Karpas-422 (cell line): ENCODE measurements at places on chromosomes 5 and 9. TPM values are rescaled to one million over a fixed set of nuclear protein-coding genes. Genes with fewer than 3 reads are reported as not detected.

- no peak for DNase-seq
These were observed 18.0 kb downstream of the DNLZ start for GRCh38 chr9:136345281-136346156.

DNA sequence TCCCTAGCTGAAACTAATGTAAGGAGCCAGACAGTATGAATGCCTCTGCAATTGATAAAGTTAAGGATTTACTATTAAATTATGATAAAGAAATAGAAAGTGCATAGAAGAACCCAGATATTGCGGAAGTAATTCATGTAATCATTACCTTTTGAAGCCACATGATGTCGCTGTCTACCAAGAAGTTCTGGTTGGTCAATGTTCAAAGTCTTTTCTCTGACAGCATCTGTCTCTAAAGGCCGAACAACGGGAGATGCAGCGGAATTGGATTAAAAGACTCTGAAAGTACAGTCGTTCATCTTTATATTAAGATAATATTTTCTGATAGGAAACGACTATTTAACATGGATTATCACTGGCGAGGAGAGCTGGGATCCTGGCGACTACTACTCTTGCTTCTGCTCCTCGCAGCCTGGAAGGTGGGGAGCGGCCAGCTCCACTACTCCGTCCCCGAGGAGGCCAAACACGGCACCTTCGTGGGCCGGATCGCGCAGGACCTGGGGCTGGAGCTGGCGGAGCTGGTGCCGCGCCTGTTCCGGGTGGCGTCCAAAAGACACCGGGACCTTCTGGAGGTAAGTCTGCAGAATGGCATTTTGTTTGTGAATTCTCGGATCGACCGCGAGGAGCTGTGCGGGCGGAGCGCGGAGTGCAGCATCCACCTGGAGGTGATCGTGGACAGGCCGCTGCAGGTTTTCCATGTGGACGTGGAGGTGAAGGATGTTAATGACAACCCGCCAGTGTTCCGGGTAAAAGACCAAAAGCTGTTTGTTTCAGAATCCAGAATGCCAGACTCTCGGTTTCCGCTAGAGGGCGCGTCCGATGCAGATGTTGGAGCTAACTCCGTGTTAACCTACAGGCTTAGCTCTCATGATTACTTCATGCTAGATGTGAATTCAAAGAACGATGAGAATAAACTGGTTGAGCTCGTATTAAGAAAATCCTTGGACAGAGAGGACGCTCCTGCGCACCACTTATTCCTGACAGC lies at the start of gene PCDHA8:
TSS of gene PCDHA8 (plus strand) at position 210 of the 985 bp plus-strand sequence. CDS start at position 345, 135 bp downstream.
- H3K27me3 ChIP-seq: no peaks in the 10 kb centered on the region
- peak; percentile 75 for DNase-seq
- no peak within 1 kb of the TSS for H3K4me3 ChIP-seq
- H3K4me1 ChIP-seq: no peaks in the 10 kb centered on the region
- H3K36me3 ChIP-seq: no peaks in the 10 kb centered on the region

DNA sequence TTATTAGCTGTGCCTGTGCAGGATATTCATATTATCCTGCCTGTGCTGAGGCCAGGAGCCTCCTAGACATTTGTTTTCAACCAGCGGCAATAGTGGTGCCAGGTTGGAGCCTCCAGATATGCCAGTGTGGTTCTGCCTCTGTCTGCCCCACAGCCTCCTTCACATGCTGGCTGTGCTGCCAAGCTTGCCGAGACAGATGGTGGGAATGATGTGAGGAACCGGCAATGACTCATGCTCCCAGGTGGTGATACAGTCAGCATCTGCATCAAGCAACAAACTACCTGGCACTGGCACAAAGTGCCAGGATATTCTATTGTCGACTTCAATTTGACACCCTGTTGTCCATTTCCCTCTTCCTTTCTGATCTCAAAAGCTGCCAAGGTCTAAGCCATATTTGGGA lies 285.7 kb downstream of the CHSY3 start:
- no peaks in the 10 kb centered on the region for H3K27me3 ChIP-seq
- no peak overlapping the region for H3K27ac ChIP-seq
- no peaks in the 10 kb centered on the region for H3K36me3 ChIP-seq
- peak; percentile 23 for DNase-seq

- no peaks in the 10 kb centered on the region for H3K27me3 ChIP-seq
- no peak for DNase-seq
- H3K36me3 ChIP-seq: no peaks in the 10 kb centered on the region
These were observed 301.6 kb downstream of the NR3C1 start for GRCh38 chr5:143101725-143102386.

- peaks cover 4% of the 10 kb centered on the region; the same call in 1 of the 2 replicates for H3K4me1 ChIP-seq
- H3K36me3 ChIP-seq: no peaks in the 10 kb centered on the region
- no peak for DNase-seq
- no peak overlapping the region for H3K4me3 ChIP-seq
These were observed 748.5 kb upstream of the CDH10 start for GRCh38 chr5:25393256-25393655.

DNA sequence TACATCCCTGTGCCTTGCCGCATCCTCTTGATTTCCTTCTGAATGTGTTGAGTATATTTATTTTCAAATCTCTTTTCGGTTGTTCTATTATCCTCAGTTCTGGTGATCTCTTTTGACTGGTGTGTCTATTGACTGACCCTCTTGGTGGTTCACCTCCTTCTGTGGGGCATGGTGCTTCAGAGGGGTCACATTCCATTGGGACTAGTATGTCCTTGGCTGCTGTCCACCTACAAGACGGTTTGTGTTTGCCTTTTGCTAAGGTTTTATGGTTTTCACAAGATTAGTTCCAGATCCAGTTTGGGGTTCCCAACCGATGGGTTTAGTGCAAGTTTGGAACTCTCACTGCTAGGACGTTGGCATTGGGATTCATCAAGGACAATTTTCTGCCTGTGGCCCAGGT lies 66.6 kb downstream of the PHF2 start:
- no peaks in the 10 kb centered on the region for H3K27me3 ChIP-seq
- no peak overlapping the region for H3K27ac ChIP-seq
- H3K4me3 ChIP-seq: no peak overlapping the region
- H3K36me3 ChIP-seq: peaks cover 19% of the 10 kb centered on the region; the same call in 1 of the 2 replicates
- no peaks in the 10 kb centered on the region for H3K4me1 ChIP-seq
- no peak for DNase-seq

DNA sequence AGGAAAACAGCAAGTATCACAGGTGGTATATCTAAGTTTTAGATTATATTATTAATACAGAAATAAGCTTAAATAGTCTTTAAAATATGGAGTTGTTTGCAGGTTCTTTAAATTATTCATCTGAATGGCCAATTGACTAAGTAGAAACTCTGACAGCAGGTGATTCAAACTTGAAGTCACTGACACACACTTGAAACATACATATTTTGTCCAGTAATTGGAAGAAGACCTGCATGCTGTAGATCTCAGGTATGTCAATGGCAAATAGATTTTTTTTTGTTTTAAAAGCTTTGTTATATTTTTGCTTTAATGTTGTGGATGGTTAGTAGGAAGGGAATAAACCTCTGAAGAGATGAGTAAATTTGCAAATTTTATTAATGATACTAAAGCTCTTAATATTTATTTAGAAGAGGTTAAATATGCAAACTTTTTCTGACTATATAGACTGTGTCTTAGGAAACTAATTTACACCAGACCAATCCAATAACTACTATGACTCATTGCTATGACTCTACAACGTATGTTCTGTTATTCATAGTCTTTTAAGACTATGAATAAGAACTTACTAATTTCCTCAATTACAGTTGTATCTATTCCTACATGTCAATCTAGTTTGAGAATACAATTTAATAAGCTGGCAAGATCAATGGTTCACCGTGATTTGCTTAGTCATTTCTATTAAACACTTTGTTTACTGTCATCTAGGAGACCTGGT lies 53.9 kb upstream of the RORB start:
- H3K36me3 ChIP-seq: no peaks in the 10 kb centered on the region
- H3K27ac ChIP-seq: no peak overlapping the region

- H3K27me3 ChIP-seq: no peaks in the 10 kb centered on the region
- no peaks in the 10 kb centered on the region for H3K36me3 ChIP-seq
- no peak for DNase-seq
- H3K4me3 ChIP-seq: no peak overlapping the region
- no peak overlapping the region for H3K27ac ChIP-seq
These were observed 44.6 kb downstream of the LMX1B start for GRCh38 chr9:126658201-126658825.

DNA sequence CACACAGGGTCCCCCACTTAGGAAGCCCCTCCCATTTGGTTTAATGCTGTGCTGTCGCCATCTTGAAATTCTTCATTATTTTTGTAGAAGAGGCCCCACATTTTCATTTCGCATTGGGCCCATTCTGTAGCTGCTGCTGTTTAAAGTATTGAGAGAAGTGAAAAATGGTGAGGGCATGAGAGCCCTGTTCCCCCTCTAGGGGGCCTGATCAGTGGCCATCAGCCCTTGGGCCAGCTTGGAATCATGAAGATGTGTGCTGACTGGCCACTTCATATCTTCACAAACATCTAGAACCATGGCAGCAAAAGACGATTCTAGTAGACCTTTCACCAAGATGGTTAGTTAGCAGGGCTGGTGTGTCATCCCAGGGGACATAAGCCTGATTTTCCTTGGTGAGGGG lies 3.3 kb downstream of the TMEM268 start:
- no peaks in the 10 kb centered on the region for H3K27me3 ChIP-seq
- no peak overlapping the region for H3K4me3 ChIP-seq
- no peak for DNase-seq
- peaks cover 62% of the 10 kb centered on the region for H3K4me1 ChIP-seq
- H3K27ac ChIP-seq: 0 out of 2 replicates have a peak overlapping the region, but pooled peaks have one; percentile 61

DNA sequence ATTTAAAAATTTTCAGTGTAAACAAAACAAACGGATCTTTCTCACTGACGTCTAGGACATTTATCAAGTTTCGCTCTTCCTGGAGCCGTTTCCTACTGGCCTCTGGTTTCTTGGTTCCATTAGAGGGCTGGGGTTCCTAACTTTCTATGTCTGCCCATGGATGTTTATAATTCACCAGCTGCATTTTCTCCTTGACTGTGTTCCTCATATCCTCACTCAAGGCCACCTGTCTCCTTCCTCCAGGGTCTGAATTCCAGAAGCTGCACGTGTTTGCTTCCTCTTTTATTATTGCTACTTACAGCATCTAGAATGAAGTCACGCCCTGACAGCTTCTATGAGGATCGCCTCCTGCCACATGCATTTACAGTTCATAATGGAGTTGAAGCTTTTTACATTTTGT lies 74.1 kb upstream of the BASP1 start:
- no peaks in the 10 kb centered on the region for H3K4me1 ChIP-seq
- no peak for DNase-seq
- no peaks in the 10 kb centered on the region for H3K27me3 ChIP-seq
- H3K36me3 ChIP-seq: no peaks in the 10 kb centered on the region
- no peak overlapping the region for H3K27ac ChIP-seq

DNA sequence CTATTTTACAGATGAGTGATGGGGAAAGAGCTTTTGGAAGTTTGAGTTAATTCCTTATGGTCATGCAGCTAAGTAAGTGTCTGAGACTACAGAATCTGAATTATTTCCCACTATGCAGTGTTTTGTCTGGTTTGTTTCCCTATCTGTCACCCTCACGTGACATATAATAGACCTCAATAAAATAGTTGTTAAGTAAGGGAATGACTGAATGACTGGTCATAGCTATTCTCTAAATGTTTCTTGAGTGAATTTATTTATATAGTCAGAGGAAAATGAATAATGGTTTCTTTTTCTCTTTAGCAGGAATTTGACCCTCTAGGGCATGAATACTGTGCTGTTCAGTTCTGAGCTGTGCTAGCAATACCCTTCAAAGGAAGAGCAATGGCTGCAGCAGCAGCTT lies 10.3 kb downstream of the TRIM32 start:
- no peak for DNase-seq
- peaks cover 26% of the 10 kb centered on the region for H3K4me1 ChIP-seq
- no peak overlapping the region for H3K4me3 ChIP-seq
- H3K36me3 ChIP-seq: peaks cover 14% of the 10 kb centered on the region

- no peaks in the 10 kb centered on the region for H3K27me3 ChIP-seq
- no peaks in the 10 kb centered on the region for H3K36me3 ChIP-seq
- H3K4me3 ChIP-seq: no peak overlapping the region
- no peaks in the 10 kb centered on the region for H3K4me1 ChIP-seq
- DNase-seq: no peak
These were observed 42.3 kb downstream of the ZFAND5 start for GRCh38 chr9:72322678-72323077.

GRCh38 chr5:149299451-149300054 lies 27.9 kb downstream of the AFAP1L1 start:
- no peak for DNase-seq
- peaks cover 46% of the 10 kb centered on the region for H3K4me1 ChIP-seq
- no peaks in the 10 kb centered on the region for H3K36me3 ChIP-seq
- no peak overlapping the region for H3K27ac ChIP-seq

The TCOF1 gene
- 23.0 and 42.6 TPM in 2 replicates for total RNA-seq
